ENCODE measurements at places on chromosomes 7 and 10.

- DNase-seq: no peak
These were observed 12.0 kb downstream of the CACUL1 start for GRCh38 chr10:118742782-118743181.

DNA sequence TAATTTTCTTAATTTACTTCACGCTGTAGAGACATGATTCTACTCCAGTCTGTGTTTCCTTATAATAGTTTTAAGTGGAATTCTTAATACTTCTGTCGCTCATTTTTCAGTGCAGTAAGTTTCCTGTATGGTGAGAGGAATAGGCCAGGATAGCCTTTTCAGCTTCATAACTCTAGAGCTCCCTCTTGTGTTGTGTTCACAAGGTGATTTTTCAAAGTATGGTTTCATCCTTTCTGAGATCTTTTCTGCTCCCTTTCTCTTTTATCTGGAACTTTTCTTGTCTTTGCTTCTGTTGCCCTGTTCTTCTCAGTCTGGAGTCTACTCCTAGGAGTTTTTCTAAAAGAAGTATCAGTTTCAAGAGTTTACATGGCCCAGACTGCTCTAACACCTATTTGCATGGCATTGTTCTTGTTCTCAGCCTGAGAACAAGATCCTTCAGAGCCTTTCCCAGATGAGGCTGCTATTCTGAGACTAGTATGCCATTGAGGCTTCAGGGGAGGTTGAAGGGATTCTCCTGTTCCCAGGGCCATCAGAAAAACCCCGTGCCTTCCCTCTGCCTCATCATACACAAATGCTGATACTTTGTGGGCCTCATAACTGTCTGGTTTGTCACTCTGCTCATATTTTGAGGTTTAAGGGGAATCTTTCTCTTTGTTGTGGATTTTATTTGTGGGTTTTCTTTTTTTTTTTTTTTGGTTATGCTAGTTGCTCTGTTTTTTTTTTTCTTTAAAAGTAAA lies 21.8 kb downstream of the NET1 start:
- DNase-seq: peak; percentile 70

GRCh38 chr10:116632596-116633215 lies 12.0 kb downstream of the PNLIPRP2 start:
- DNase-seq: peak; percentile 53

DNA sequence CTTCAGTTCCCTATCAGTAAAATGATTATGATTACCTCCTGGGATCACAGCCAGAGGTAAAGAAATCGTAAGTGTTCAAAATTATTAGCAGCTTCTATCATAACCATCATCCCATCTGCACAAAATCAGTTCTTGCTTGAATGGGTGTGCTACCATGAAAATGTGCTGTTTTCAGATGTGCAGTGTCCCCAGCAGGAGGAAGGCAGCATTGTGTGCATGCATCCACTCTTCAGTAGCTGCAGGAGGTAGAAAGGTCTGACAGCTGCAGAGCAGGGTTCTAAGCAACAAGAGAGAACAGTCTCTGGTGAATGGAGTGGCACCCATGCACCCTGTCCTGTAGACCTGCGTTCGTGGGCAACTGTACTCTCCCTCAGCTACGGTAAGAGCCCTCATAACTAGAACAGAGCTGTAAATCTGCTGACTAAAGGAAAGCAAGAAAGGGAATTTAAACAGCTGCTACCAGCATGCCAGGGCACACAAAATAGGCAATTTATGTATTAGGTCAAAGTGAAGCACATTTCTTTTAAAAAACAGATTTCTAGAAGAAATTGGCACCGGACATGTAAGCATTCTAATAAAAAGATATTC lies 21.2 kb downstream of the VSTM2A start:
- peak; percentile 45 for DNase-seq

DNA sequence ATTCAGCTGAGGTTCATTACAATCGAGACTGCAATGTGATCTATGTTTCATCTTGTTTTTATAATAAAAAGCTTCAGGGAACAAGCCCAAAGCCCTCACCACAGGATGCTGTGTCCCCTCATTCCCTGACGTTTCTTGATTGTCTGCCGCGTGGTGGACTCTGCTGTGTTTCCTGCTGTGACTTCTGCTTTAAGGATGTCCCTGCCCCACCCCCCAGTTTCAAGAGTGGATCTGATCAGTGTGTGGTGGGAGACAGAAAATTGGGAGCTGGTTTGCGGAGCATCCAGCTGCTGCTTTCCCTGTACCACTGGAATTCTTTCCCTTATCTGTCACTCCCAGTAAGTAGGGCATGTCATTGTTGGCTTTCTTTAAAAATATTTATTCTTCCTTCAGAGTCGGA lies 86.2 kb downstream of the CREM start:
- no peak for DNase-seq

DNA sequence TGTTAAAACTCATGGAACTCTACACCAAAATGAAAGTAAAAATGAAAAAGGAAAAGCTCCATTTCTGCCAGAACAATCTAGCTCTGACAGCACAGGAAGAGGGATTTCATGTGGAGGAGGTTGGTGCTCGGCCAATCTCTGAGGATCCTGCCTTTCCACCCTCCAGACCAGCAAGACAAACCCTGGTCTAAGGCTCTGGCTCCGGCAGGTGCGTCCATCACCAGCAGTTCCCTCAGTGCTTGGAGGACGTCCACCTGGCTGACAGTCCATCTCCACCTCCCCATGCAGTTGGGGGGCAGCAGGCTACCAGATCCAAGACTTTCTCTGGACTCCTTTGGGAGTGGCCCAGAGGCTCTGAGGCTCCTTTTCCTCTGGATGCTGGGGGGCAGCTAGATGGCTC lies 25.0 kb upstream of the LOXL4 start:
- DNase-seq: no peak

- no peak for DNase-seq
These were observed 86.6 kb downstream of the CABCOCO1 start for GRCh38 chr10:61749291-61749690.

DNA sequence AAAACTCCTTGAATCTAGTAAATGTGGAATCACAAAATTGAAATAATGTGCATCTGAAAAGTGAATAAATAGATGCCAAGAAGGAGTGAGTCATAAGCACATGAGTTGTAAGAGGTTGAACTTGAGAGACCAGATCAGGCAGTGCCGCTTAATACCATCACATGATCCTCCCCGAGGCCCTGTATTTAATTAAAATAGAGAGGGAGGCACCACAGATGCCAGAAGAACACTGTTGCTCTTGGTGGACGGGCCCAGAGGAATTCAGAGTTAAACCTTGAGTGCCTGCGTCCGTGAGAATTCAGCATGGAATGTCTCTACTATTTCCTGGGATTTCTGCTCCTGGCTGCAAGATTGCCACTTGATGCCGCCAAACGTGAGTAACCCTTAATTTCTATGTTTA lies at the start of gene GPNMB:
Gene GPNMB, plus strand, starts transcription at position 221 of the 400 bp plus-strand sequence. Its CDS starts 83 bp downstream, at position 304.
- DNase-seq: no peak

GRCh38 chr7:108499566-108499965 lies 26.4 kb downstream of the PNPLA8 start:
- no peak for DNase-seq

DNA sequence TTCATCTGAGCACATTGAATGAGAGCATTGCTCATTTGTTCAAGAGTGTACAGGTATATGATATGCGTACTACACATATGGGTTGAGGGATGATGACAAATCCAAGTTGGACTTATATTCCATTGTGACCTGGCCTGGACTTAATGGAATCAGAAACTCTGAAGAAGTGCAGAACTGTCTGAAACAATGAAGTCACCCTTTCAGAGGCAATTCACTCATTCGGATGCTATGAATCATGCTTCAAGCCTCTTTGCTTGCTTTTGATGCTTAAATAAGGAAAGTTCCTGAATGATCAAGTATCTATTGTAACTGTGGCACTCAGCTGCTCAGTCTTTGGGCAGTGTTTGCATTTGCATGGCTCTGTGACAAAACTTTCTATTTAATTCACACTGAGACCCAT lies 93.4 kb downstream of the ZNF365 start:
- DNase-seq: no peak

DNA sequence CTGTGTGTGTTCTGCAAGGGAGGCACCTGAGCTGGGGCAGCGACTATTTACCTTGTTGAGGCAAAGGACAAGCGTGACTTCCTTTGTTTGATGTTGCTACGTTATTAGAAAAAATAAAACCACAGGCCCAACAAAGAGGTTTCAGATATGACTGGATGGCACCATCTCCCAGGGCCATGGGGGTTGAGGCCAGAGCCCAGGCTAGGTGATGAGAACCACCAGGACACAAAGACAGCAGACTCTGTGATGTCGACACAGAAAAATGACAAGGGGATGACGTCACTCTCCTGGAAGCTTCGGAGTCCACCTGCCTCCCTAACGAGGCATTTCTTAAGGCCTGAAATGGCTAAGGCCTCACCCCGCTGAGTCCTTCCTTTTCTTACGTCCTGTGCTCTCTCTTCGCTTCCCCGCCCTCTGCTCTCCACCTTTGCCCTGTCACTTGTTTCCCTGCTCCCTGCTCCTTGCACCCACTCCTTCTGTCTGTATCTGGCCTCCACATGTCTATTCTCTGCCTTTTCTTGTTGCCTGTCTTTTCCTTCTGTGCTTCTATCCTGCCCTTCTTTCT lies 83.0 kb upstream of the ADRB1 start:
- DNase-seq: no peak

DNA sequence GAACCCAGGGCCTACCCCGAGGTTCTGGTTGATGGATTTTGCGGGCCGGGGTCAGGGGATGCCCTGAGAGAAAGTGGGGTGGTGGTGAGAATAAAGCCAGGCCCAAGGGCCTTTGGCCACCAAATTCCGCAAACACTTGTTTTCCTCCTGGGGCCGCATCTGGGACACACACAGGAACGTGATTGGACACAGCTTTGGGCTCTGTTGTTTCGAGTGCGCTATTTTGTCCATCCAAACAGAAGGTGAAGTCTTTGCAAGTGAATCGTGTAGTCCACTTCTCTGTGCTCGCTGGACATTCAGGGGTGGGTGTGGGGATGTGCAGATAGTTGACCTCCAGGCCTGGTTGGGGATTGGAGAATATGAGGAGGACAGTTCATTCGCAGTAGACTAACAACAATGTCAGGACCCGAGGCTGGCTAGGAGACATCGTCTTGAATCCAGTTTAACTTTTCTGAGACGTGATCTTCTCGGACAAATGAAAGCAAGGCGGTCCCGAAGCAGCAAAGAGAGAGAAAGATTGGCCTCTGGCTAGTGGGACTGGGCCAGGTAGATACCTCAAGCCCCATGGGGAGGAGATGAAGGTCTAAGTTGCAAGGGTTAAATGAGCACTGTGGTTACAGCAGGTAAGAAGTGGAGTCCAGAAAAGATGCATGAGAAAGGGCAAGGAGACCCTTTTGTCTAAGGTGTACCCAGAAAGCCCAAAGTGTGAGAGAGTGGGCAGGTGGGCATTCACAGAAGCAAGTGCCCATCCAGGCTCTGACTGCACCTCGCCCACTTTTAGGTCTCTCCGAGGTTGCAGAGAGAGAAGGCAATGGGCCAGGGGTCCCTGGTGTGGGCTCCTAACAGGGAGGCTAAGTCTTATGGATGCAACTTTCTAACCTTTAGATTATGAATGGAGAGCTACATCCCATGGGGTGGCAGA lies 764 bp upstream of the FAM131B start:
- DNase-seq: peak; percentile 51

GRCh38 chr10:77328272-77328816 lies 309.3 kb downstream of the KCNMA1 start:
- DNase-seq: peak; percentile 69

GRCh38 chr10:689452-690371 lies at the start of gene DIP2C:
Gene DIP2C, minus strand, starts transcription at chr10:689668. Its CDS starts 90 bp downstream, at chr10:689578.
- peak; percentile 88 for DNase-seq

GRCh38 chr10:45553155-45553554 lies 119.4 kb downstream of the ZFAND4 start:
- no peak for DNase-seq

DNA sequence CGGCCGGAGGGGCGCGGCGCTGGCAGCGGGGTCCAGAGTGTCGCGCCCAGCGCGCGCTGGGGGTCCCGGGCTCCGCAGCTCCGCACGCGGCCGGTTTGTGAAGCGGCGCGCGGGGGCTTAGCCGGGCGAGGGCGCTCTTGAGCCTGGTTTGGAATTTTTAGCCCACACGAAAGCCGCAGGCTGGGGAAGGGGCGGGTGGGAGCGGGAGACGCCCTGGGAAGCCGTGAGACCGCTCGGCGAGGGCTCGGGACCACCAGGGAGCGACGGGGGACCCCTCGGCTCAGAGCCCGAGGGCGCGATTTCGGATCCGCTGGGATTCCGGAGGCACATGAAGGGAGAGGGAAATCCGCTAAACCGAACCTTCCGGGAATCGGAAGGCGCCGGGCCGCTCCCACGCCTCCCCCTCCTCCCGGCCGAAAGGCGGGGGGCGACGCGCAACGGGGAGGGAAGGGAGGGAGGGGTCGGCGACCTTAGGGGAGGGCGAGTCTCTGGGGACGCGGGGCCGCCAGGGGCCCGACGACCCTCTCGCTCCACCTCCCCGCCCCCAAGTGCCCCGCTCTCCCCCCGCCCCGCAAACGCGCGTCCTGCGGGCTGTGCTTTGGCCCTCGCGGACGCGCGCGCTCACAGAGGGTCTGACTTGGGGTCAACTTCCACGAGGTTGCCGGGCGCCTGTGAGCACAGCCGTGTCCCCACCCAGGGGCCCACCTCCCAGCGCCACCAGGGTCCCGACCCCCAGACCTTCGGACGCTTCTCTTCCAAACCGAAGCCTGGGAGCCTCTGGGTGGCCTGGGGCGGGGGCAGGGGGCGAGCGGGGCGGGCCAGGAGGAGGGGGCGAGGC lies 5.1 kb upstream of the ELFN1 start:
- peak; percentile 98 for DNase-seq

DNA sequence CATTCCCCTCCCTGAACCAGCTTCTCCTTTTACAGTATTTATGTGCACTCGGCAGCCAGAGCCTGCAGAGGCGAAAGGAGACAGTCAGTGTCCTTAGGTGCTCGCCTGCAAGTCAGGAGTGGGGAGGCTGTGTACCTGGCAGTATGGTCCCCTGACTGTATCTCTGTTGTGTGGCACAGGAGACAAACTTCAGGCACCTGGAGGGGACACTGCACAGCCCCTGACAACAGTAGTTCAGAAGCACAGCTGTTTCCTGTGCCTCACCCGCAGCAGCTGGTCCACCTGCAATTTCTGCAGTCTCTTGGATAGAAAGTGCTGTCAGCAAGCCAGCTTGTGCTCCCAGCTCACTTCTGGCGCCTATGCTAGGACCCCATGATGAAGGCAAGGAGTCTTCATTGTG lies 73.4 kb upstream of the LAMB4 start:
- no peak for DNase-seq

DNA sequence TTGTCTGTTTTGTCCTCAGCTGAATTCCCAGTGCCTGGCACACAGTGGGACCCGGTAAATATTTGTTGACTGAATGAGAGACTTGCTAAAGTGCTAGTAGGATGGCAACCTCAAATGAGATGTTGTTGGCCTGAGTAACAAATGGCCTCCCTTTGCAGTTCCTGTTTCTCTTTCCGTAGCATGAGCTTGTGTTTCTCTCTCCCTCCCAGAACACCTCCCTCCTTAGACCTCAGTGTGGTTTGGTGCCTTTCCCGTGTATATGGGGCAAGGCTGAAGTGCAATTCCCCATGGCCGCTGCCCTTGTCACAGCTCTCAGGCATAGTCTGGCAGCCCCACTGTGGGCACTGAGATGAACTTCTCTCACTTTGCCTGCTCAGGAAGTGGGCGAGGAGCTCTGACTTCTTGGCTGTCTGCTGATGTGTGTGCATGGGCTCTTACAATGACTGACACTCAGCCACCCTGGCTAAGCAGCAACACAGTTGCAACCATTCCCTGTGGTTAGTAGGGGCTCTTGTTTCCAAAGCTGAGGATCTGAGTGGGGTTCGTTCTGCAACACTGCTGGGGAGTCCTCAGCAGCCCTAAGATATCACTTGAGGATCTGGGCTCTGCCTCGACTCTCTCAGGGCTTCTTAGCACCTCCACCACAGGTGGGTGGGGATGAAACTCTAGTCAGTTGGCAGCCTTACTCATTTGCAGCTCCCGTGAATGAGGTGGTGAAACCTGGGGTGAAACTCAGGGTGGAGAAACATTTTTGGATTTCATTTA lies 136.1 kb downstream of the ICA1 start:
- no peak for DNase-seq

- DNase-seq: no peak
These were observed 95.7 kb downstream of the RBM20 start for GRCh38 chr10:110739811-110740271.
